ENCODE measurements at places on chromosomes 3 and 15. TPM values are rescaled to one million over a fixed set of nuclear protein-coding genes. Genes with fewer than 3 reads are reported as not detected.

CSTA gene
- total RNA-seq: not detected

NMNAT3 gene
- 17.2 TPM for total RNA-seq

FOXB1 gene
- total RNA-seq: not detected

GOLGA8B gene
- total RNA-seq: 90.7 TPM

- DNase-seq: no peak
Measured at GRCh38 chr15:62849316-62850106, 193.0 kb upstream of the TPM1 start.

DNA sequence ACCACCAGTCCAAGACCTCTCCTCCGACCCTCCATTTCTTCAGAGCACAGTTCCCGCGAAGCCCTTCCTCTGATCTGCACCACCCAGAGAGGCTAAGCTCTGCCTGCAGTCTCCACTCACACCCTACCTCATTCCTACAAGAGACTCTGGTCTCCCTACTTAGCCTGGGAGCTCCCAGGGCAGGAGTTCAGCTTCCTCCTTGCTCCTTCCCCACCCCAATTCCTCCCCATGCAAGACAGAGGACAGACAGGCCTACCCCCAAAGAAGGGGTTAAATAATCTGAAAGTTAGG lies 12.6 kb upstream of the VIPR1 start:
- no peak for DNase-seq

GRCh38 chr15:29935296-29936004 lies 113.2 kb upstream of the TJP1 start:
- no peak for DNase-seq

DNA sequence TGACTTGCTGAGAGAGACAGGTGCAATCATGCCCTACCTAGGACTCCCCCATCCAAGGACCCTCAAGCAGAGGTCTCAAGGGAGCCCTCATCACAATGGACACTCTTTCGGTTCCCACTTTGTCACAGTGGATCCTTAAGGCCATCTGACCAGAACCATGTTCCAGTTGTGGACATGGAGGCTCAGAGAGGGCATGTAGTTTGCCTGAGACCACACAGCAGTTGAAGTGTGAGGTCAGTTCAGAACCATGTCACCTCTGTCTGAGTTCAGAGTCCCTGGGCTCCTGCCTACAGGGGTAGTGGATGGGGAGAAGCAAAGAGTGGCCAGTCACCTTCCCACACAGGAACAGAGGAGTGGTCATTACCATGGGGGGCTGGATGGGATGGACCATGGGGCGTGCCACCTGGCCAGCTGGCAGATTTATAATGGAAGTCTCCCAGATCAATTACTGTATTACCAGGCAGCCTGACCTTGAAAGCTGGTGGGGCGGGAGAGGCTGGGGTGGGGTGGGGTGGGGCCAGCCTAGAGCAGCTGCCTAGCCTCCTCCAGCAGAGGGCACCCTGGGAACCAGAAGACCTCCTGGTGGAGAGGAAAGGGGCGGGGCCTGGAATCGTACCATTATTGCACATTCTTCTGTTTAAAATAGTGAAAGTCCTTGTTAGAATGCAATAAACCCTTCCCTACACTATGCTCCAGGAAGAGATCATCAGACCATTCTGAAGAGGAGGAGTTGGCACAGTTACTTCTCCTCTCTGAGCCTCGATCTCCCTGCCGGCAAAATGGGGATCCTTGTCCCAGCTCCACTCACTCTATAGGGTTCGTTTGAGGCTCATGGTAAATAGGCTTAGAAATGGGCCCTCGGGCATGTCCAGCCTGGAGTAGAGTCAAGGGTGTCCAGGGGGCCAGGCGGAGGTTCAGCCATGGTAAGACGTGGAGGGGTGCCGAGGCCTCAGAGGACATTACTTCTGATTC lies 26.9 kb upstream of the LINGO1 start:
- no peak for DNase-seq

- DNase-seq: no peak
Measured at GRCh38 chr15:31317421-31318327, 9.0 kb upstream of the KLF13 start.

GRCh38 chr15:99703603-99704443 lies 29.4 kb downstream of the LYSMD4 start:
- DNase-seq: peak; percentile 60

Measured in uterus (tissue), 4 donors.